HFFc6 (cell line): ENCODE measurements at places on chromosomes 3 and 15. TPM values are rescaled to one million over a fixed set of nuclear protein-coding genes. Genes with fewer than 3 reads are reported as not detected.
A peak's percentile ranks its signal among the peaks of the same experiment; 100 is the strongest.

GRCh38 chr15:63998489-63998888, 47.8 kb downstream of the DAPK2 start:
- no peak for DNase-seq

The TRH gene
- total RNA-seq = not detected in 3 replicates

The RSL24D1 gene
- 52.4 to 58.1 TPM (median 56.6 TPM) in 3 replicates for total RNA-seq

- no peak for DNase-seq
These were observed 231.2 kb upstream of the CADM2 start for GRCh38 chr3:84727616-84728015.

The KY gene
- 0.11 TPM in 1 of 2 replicates, not detected in the other for total RNA-seq

GRCh38 chr15:70788114-70789049, 25.0 kb upstream of the UACA start:
- DNase-seq = peak; percentile 81

GRCh38 chr15:63387748-63388493, 6.3 kb upstream of the CA12 start:
- no peak for DNase-seq

The TUSC7 gene
- total RNA-seq = not detected in 3 replicates

The SYNPR gene
- not detected in 3 replicates for total RNA-seq

DNA sequence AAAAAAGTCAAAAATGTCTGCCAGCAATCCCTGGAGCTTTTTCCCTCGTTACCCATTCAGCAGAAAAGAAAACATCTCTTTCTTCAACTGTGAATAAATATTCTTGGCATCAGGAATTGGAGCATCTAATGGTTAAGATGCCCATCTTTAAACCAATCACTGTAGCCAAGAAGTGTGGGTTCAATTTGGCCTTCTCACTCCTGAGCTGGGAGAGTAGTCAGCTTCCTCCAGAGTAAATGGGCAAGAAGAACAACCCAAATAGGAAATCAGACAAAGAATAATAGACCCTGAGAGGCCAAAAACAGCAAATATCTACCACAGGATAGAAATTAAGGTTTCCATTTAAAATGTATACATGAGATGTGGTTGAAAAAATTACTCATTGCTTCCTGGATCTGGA, 508.0 kb upstream of the MDFIC2 start:
- DNase-seq = no peak

GRCh38 chr3:120093119-120093910, 932 bp downstream of the GSK3B start:
- no peak for DNase-seq

The TLR9 gene
- not detected in 3 replicates for total RNA-seq

The GUCA1C gene
- not detected in 3 replicates for total RNA-seq

DNA sequence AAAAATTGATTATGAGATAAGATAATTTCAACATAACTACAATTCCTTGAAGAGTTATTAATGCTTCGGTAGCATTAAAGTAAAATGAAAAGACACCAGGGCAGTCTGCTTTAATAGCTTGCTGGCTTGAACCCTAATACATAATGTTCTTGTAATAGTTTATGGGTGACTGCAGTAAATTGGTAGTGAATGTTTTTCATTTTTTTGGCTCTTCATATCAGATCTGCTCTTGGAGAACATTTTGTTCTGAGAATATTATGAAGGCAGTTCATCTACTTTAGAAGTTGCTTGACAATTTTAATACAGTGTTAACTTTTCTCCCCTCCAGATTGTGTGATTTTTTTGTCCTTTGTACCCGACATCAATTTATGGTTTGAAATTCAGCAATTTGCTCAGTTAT, 128.4 kb downstream of the ZBTB20 start:
- DNase-seq = no peak

DNA sequence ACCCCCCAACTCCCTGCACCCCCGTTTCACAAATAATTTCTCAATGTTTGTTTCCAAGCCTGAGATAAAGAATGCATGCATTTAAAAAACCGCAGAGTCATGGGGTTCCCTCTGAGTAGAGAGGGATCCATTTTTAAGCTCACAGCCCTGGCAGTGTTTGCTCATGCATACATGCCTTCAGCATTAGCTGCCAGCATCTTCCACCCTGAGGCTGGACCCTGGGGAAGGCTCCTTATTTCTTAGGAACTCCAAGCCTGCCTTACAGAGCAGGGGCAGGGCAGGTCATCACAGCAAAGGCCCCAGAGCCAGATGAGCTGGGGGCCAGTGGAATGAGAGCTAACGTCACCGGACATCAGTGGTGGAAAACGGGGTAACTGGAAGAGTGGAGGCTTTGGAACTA, 31.3 kb downstream of the TLE3 start:
- peak; percentile 68 for DNase-seq

DNA sequence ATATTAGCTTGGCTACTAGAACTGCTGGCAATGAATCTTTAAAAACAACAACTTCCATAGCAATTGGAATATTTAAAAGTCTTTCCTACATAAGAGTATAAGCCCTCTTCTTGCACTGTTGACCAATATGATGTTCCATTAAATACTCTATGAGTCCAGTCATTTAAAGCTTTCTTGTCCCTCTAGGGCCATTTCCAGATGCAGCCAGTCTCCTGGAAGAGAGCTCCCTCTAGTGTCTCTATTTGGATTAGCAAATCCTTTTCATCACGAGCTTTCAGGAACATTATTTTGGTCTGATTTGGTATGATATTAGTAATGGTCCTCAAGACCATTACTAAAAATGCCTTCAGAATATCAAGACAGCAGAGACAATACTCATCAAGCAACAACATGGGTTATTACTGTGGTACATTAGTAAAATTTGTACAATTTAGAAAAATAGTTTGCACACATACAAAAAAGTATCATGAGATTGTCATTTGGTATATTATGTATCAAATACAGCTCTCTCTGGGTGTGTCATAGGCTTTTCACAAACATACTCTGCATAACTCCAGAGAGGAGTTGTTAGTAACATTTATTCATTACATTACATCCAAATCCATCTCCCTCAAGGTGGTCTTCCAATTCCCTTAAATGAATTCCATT, 101.3 kb downstream of the DPH6 start:
- DNase-seq = peak; percentile 48

The GP5 gene
- 0.04 TPM in 1 of 3 replicates, not detected in the others for total RNA-seq

GRCh38 chr3:178202194-178202593, 334.0 kb upstream of the KCNMB2 start:
- DNase-seq = no peak

The HRG gene
- total RNA-seq = not detected in 3 replicates

DNA sequence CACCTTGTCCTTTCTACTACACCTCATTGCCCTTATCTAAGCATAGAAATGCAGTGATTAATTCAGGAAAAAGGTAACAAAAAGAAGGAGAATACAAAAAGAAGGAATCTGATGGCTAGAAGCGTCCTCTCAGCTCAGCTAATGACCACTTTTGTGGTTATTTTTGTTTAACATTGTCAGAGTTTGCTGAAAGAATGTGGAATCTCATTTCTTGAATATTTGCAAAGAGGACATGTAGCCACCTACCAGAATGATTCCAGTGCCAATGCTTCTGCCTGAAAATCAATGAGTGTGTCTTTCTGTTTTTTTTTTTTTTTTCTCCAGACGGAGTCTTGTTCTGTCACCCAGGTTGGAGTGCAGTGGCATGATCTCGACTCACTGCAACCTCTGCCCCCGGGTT, 24.5 kb downstream of the NANOGP8 start:
- no peak for DNase-seq

DNA sequence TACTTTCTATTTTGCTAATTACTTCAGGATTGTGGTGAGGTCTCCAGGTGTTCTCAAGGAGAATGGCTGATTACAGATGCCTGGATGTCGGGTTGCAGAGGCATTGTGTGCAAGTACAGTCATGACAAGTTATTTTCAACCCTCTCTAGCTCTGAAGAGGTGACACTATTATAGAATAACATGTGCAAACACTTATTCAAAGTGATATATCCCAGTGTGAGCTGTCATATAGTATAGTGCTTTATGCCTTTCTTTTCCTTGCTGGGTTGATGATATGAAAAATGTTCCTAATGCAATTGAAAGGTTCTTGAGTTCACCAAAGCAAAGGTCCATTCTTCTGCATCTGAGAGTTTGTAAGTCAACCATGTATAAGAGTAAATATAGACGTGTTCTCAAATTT, 167.2 kb downstream of the SPATA16 start:
- DNase-seq = no peak

DNA sequence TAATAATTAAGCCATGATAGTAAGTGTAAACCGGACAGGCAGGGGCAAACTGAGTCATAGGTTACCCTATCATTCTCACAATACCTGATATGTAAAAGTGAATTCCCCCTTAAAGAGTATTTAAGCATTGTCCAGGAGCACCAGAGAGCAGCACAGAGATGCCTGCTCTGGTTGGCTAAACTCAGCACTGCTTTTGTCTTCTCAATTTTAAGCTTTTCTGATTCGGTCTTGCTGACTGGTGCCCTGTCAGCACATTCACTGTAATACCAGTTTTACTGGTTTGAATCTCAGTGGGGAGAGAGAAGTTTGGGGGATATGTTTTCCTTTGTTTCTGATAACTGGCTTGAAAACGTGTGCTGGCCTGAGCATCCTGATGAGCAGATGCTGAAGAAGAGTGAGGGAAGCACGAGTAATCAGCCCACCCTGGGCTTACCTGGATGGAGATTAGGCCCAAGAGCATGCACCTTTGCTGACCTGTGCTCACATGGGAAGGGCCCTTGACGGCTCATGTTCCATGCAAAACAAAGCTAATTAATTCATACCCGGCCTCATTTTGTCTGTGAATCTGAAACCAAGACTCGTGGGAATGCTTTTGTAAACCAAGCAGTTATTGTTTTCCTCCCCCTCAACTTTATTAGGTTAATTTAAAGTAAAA, 208.5 kb upstream of the MRPL3 start:
- no peak for DNase-seq

DNA sequence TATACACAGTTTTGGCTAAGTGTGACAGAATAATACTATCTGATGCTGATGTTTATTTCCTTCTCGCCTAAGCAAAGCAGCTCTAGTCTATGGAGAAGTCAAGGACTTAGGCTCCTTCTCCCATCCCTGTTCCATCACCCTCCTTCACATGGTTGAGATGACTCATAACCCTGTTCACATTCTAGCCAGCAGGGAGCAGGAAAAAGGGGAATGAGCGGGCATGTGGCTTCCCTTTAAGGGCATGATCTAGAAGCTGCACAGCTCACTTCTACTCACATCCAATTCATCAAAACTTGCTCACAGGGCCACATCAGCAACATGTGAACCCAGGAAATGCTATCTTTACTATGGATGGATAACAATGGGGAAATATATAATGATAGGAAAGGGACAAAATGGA, 40.9 kb downstream of the CBLB start:
- DNase-seq = peak; percentile 88

DNA sequence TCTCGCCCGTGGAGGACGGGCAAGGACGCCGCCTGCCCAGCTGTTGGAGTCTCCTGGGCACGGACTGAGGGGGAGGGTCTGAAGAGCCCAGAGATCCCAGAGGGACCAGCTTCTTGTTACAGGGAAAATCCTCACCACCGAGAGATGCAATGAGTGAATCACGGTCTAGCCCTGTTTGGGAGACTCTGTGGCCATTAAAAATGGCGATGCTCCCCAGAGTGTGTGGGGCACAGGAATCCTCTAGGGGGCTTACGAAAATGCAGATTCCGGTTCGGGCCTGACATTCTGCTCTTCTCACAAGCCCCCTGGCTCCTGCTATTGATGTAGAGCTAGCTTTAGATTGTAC, 35.5 kb upstream of the EPHB3 start:
- no peak for DNase-seq

- DNase-seq = no peak
These were observed 45.2 kb downstream of the CDAN1 start for GRCh38 chr15:42691770-42692169.

The MAP1A gene
- total RNA-seq = 136 to 174 TPM (median 165 TPM) in 3 replicates

DNA sequence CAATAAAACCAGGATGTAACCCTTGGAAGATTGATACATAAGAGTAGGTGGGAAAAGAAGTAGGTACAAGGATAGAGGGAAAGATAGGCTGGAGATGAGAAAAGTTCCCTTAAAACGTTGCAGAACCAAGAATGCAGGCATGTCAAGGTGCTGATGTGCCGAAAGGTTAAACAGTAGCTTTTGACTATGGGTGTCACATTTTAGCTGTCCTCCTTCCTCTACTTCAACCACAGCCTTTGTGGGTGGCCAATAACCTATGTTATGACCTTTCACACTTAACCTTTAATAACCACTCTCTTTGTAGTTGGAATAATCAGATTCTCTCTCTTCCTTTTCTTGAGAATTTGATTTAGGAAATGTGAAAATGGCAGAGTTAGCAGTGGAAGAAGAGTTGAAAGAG, 184.5 kb upstream of the GAP43 start:
- no peak for DNase-seq
